ENCODE measurements at places on chromosomes 5 and 9.

GRCh38 chr5:65185468-65185867 is 296.3 kb downstream of the ADAMTS6 start:
- no peak for DNase-seq

- DNase-seq: no peak
Observed at GRCh38 chr5:79811081-79811480, 121.4 kb downstream of the CMYA5 start.

DNA sequence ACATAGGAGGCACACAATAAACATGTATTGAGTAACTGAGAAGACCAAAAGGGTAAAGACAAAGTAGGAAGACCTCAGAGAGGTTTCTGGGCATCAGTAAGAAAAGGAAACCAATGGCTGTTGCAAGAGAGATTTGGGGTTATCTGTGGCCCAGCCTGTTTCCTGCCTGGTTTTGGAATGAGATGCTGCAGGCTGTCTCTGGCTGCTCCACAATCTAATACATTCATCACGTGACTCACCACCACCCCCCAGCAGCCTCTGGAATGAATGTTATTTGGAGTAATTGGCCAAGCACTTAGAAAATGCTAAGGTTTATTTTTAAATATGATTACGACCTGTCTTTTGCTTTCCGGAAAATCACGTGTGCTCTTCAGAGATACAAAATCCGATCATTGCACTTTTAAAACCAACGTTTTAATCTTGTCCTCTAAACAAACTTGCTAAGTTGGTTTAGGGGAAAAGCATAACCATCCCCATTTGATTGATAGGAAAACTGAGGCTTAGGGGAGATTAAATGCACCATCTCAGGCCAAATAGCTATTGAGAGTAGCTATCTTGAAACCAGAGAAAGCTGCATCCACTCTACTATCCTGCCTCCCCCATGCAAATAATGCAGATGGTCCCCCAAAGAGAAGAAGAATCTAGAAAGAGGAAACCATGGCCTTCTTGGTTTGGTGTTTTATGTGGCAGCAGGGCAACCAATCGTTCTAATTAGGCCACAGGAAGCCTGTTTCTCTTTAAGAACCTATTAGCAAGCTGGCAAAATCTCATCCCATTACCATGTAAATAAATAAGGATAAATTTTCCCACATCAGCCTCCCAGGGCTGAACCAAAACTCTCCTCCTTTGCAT is 151.8 kb upstream of the ADRA1B start:
- no peak for DNase-seq

DNA sequence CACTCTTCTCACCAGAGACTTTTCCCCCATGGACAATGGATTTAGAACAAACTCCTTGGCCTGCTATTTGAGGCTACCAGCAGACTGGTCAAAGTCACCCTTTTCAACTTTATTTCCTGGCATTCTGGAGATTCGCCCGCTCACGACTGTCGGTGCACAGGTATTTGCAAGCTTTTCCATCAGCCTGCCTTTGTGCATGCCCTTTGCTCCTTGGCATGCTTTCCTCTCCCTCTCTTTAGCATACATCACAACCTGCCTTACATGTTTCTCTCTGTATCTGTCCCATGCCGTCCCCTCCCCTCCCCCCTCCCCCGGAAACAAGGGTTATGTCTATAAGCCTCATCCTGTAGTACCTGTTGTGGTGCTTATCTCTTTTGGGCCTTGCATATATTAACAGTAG is 257.1 kb downstream of the AOPEP start:
- no peak for DNase-seq

GRCh38 chr5:154514331-154514730 is 36.3 kb upstream of the HAND1 start:
- no peak for DNase-seq

- no peak for DNase-seq
Observed at GRCh38 chr5:143126174-143127019, 277.1 kb downstream of the NR3C1 start.

DNA sequence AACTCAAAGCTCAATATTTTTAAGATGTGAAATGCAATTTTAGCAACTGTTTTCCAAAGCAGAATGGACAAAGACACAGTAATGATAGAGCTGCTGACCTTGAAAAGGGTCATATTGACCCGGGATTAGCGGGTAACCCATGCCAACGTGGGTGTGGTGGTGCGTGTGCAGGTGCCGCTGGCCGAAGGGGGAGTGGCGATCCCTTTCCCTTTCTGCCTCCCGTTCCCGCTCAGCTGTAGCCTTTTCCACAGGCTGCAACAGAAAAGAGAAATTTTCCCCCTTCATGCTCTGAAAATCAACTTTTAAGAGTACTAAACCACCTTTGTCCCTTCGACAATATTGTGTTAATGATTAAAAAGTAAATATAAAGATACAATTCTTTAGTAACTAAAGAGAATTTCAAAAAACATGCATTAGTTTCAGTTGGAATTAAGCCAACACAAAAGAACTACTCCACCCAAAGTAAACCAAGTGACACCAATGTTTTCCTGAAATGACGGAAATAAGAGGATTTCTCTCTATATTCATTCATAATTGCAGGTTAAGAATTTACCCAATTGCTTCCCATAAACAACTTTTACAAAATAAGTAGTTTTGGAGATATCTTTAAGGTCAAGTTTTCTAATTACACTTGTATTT is 105.2 kb downstream of the ZNF608 start:
- no peak for DNase-seq

DNA sequence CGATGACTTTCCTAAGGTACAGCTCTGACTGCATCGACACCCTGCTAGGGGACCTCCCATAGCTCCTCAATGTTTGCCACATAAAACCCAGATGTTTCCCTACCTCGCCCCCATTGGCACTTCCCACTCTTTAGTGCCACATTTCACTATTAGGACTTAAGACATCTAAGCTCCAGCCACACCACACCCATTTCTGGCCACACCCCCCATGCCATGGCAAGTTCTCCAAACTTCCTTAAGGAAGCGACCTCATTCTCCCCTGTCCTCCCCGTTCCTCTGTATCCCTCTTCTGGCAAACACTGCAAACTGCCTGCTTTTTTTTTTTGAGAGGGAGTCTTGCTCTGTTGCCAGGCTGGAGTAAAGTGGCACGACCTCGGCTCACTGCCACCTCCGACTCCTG is 62.9 kb downstream of the USP20 start:
- DNase-seq: no peak

GRCh38 chr9:110156416-110156815 is 51.5 kb downstream of the C9orf152 start:
- no peak for DNase-seq

- no peak for DNase-seq
Observed at GRCh38 chr5:148998174-148998797, 64.6 kb downstream of the SH3TC2 start.

DNA sequence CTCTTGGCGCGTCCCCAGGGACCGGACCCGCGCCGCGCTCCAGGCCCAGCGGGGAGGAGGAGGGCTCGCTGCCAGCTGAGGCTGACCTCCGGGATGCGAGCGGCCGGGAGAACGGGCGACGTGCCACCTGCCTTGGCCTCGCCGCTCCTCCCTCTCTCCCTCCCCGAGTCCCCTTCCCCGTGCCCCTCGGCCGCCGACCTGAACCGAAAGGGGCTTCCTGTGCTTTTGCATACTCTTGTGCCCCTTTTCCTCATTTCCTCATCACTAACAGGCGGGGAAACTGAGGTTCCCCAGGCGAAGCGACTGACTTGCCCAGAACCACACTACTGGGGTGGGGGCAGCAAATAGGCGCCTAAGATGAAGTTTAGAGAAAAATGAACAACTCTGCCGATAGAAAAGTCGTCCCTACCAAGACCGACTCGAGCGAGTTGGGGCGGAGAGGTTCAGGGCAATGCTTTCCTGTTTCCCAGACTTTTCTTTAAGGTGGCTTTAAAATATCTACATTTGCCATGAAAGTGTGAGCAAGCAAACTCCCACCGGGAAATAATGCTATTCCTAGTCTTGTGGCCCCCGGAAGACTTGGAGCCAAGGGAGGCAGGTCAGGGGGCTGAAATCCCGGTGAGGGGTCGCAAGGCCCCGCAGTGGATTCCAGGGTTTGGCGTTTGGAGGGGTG is 580 bp upstream of the DUSP1 start:
- DNase-seq: no peak

DNA sequence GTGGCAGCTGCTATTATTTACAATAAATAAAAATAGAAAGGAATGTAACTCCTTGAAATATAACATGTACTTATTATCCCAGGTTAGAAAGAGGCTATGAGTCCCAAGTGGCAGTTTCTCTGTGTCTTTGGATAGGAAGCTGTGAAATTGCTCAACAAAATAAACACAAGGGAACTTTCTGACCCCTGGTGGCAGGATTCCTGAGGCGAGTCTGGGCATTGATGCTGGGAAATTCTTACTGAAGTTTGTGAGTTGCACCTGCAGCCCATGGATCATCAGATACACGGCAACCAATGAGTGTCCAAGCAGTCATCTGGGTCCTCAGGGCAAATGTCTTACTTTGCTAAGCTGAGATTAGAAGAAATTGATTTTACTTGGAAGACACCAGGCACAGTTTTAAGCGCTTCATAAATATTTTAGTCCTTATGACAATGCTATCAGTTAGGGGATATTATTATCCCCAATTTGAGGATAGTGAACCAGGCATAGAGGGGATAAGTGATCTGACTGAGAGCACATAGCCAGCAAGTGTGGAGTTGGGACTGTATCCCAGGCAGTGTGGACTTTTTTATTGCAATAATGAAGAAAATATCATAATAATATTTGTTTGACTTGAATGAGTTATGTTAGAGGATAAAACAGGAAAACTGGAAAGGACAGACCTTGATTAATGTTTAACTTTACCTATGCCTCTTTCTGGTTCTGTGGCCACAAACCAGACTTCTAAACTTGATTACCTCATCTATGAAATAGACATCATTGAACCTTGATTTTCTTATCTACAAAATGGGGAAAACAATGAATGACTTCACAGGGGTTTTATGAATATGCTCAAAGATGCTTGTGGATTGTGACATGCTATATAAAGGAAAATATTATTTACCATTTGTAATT is 265.5 kb upstream of the ADAMTSL1 start:
- no peak for DNase-seq

GRCh38 chr5:31962351-31962751 is 211.8 kb downstream of the GOLPH3 start:
- no peak for DNase-seq

DNA sequence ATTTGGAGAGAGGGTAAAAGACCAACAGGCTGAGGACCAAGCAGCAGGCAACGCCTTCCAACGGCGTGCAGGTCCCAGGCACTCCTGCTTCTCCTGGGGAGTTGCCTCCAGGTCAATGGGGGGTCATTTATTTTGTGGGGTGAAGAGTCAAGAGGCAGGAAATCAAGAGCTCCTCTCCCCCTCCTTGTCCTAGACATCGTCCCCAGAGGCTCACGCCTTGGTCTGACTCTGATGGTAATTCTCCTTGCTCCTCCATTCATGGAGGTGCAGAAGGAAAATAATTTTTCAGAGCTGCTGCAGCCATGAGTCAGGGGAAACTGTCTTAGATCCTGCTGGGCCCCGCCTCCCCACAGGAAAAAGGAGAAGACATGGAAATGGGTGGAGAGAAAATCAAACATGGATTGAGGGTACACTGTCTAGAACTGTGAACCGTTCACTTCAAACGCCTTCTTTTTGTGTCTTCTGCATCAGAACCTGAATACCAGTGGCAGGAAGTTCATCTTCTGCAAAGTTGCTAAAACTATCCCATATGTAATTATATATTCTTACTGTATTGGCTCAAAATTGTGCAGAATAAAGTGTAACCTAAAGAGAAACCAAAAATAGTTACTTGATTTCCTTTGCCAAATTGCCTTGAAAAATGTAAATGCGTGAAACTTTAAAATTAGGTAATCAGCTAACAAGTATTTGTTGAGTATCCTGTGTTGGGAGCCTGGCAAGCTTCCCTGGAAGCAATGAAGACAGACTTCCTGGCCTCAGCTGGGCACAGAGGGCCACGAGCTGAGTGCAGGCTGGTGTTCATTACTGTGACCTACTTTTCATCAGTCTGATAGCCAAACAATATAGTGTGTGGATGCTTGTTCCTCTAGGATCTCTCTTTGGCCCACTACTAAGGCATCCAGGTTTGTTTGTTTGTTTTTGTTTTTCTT is 142.0 kb downstream of the CMYA5 start:
- peak; percentile 67 for DNase-seq

DNA sequence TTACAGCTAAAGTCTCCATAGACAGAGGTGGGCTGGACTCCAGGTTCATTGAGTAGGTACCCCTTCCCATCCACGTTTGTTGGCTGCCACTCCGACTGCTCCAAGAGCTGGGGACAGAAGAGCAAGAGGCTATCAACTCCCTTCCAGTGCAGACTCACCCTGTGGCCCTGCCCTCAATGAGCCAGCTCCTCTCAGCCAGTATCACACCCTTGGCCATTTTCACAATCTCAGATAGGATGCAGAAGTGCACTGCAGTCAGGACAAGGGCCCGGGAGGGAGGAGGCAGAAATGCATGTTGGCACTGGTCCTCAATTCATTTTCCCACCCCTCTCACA is 6.2 kb downstream of the IRF1 start:
- no peak for DNase-seq

- DNase-seq: peak; percentile 92
Observed at GRCh38 chr9:105205787-105206495, 38.5 kb upstream of the SLC44A1 start.

GRCh38 chr5:139068494-139069151 is 129.5 kb downstream of the SIL1 start:
- DNase-seq: no peak

DNA sequence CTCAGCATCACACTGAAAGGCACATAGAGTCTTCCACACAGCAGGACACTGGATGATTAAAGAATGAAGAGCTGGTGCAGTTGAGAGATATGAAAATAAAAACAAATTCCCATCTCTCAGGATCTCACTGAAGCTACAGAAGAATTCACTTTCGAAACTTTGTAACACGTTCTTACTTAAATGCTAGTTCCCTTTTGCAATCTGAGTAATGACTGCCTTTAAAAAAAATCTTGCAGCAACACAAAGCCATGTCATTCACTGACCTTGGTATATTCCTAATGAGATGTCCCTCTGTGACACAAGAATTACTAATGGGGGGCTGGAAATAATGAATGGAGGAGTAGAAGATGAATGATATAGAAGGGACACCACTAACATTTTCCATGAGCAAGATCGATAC is 201.8 kb downstream of the GLIS3 start:
- DNase-seq: no peak

GRCh38 chr9:2024888-2025782 is 10.0 kb downstream of the SMARCA2 start:
- DNase-seq: no peak

DNA sequence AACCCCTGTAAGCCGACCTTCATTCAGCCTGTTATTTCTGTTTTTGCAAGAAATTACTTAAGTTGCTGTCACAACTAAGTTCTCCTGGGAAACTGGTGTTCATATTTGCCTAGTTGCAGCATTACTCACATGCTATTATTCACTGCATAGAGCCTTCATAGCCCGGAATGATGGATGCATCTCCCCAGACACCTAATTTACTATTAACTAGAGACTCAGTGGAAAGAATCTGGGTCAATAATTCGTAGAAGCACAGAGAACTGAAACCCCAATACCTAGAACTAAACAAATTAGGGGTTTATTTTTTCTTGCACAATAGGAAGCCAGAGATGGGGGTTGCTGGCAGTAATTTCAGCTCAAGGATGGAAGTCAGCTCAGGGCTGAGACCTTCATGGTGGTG is 45.7 kb upstream of the FAM170A start:
- DNase-seq: no peak

GRCh38 chr5:161283296-161283695 is 263.2 kb downstream of the GABRB2 start:
- DNase-seq: no peak

Measured in vagina (tissue), 2 donors.